ENCODE measurements at places on chromosomes 16 and 17. TPM values are rescaled to one million over a fixed set of nuclear protein-coding genes. Genes with fewer than 3 reads are reported as not detected.

DNA sequence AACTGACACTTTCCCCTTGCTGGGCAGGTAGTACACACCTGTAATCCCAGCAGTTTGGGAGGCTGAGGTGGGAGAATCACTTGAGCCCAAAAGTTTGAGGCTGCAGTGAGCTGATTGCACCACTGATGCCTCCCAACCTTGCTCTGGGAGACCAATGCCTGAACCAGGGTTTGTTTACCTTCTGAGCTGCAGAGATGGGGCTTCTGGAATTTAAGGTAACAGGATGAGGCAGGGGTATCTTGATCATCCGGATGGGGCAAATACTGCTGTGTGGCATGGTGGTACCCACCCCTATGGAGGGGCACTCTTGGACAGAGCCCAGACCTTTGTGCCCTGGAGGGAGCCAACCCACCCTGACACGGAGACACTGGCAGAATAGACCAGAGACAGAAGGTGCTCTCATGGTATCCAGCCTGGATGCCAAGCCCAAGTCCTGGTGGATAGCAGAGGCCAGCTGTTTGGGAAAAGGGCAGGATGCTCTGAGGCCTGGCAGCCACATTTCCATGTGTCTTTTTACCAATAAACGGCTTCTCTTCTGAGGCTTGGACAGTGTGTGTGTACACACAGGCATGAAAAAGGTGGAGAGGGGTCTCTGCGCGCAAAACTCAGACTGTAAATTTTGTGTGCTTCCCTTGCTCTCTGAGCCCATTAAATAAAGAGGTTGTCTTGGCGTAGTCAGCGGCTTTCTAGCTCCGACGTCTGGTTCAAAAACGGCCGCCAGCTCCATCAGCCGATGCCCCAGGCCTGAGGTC lies 4.4 kb downstream of the ZNF48 start:
- H3K27me3 ChIP-seq = peaks cover 17% of the 10 kb centered on the region
- peaks cover 5% of the 10 kb centered on the region for H3K36me3 ChIP-seq
- peaks cover 32% of the 10 kb centered on the region for H3K4me1 ChIP-seq
- peak overlapping the region; percentile 89 for H3K4me3 ChIP-seq
- DNase-seq = no peak

DNA sequence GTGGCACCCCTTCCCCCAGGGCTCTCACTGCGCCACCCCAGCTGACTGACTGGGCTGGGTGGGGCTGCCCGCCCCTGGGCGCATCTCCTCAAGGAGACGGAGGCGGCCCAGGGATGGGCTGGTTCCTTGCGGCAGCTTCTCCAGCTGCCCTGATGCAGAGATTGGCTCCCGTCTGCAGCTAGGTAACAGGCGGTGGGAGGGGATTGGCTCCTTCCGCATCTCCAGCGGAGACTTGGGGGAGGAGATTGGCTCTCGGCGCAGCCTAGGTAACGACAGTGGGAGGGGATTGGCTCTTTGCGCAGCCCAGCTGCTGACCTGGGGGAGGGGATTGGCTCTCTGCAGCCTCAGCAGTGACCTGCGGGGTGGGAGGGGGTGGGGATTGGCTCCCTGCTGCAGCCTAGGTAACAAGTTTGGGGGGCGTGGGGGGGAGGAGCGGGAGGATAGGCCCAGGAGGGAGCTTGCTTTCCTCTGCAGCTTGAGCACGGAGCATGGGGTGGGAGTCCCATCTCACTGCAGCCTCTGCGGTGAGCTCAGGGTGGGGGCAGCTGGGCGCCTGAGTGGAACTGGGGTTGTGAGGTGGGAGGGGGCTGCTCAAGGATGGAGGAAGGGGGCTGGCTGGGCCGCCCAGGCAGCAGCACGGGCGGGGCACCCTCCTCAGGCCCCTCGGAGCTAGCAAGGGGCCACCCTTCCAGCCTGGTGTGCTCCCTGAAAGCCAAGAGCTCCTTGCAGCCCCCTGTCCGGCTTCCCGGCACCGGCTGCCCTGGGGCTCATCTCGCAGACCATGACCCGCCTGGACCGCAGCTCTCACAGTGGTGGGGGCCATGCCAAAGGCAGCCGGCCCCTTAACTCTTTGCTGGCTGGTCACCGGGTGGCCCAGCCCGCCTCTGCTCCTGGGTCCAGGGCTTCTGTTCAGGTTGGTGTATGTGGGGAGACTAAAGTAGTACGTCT lies 6.4 kb downstream of the NFE2L1 start:
- H3K27me3 ChIP-seq = no peaks in the 10 kb centered on the region
- peak overlapping the region; percentile 85 for H3K4me3 ChIP-seq
- peaks cover 73% of the 10 kb centered on the region for H3K4me1 ChIP-seq
- peaks cover 58% of the 10 kb centered on the region for H3K36me3 ChIP-seq

- H3K27me3 ChIP-seq = peaks cover 13% of the 10 kb centered on the region
- no peaks in the 10 kb centered on the region for H3K36me3 ChIP-seq
- peaks cover 6% of the 10 kb centered on the region for H3K4me1 ChIP-seq
Observed at GRCh38 chr16:67979955-67980678, at the start of gene DPEP3. Gene DPEP3 (minus strand): TSS chr16:67980499. CDS start chr16:67980380, 119 bp downstream.

- H3K27me3 ChIP-seq = peaks cover 84% of the 10 kb centered on the region
- H3K27ac ChIP-seq = no peak overlapping the region
- DNase-seq = no peak
- no peak overlapping the region for H3K4me3 ChIP-seq
Observed at GRCh38 chr17:35368081-35368830, 5.2 kb downstream of the SLFN11 start.

DNA sequence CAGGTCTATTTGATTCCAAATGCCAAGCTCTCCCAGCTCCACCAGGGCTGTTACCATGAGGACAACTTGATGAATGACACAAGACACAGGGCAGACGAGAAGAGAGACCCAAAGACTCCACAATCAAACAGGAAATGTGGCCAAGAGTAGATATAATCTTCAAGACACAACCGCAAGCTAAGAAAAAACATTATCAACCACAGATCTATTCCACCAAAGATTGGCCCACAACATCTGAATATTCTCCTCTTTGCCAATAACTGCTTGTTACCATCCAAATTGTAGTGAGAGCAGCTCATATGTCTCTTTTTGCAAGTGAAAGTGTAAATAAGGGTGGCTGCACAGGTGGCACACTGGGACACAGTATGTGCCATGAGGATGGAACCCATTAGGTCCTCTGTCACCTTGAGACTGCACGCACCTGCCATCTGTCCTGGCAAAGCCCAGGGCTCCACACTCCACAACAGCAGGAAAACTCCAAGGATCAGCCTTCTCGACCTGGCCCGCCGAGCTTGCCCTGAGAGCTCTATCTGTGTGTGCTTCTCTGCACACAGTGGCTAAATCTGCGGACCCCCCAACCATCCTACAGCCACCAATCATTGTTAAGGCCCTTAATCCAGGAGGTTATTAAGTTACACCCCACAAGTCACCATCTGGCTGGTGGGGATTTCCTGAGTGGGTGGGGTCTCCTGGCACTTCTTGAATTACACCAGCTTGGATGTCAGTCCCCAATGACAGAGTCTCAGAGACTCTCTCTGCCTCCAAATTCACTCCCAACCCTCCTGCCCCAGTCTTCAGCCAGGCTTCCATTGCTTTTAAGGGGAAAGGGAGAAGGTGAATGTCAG lies 50.5 kb downstream of the DYNLRB2 start:
- no peaks in the 10 kb centered on the region for H3K36me3 ChIP-seq
- H3K4me1 ChIP-seq = no peaks in the 10 kb centered on the region
- no peak overlapping the region for H3K27ac ChIP-seq
- no peak overlapping the region for H3K4me3 ChIP-seq
- DNase-seq = no peak
- H3K27me3 ChIP-seq = no peaks in the 10 kb centered on the region

GRCh38 chr17:30333503-30334360 lies at the start of gene TMIGD1:
Gene TMIGD1 (minus strand): TSS chr17:30334057. CDS start chr17:30332133, 1,924 bp downstream.
- no peak within 1 kb of the TSS for H3K4me3 ChIP-seq
- H3K36me3 ChIP-seq = no peaks in the 10 kb centered on the region
- DNase-seq = no peak
- H3K27me3 ChIP-seq = peaks cover 19% of the 10 kb centered on the region
- no peaks in the 10 kb centered on the region for H3K4me1 ChIP-seq

GRCh38 chr17:82486231-82487094 lies 27.9 kb downstream of the NARF start:
- H3K27me3 ChIP-seq = no peaks in the 10 kb centered on the region
- no peak overlapping the region for H3K27ac ChIP-seq
- DNase-seq = no peak
- H3K4me3 ChIP-seq = no peak overlapping the region

DNA sequence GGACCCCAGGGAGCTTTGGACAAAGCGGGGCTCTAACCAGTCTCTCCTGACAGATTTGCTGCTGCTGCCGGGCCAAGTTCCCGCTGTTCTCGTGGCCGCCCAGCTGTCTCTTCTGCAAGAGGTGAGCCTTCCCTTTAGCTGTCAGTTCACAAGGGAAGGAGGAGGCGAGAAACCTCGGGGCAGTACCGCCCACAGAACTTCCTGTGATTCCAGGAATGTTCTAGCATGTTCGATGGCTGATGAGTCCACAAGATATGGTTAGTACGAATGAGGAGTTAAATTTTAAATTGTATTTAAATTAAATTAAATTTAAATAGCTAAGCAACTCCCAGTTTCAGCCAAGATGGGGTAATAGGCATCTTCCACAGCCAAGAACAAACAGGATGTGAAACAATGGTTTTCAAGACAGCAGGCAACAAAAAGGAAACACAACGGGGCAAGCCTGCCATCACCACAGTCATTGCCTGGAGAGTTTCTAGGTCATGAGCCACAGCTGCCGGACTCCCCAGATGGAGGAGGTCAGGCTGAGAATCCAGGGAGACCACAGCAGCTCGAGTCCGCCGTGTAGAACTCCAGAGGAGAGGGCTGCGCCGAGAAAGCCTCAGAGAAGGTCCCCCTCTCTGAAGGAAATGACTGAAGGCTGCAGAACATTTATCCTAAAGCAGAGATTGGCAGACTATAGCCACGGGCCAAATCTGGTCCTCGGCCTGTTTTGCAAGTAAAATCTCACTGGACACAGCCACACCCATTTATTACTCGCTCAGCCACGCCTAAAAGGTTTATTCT lies 9.5 kb upstream of the TCF25 start:
- peaks cover 19% of the 10 kb centered on the region for H3K36me3 ChIP-seq
- no peak overlapping the region for H3K27ac ChIP-seq
- no peaks in the 10 kb centered on the region for H3K27me3 ChIP-seq
- no peak overlapping the region for H3K4me3 ChIP-seq
- DNase-seq = no peak

GRCh38 chr17:21061971-21062526 lies 19.2 kb upstream of the USP22 start:
- H3K4me1 ChIP-seq = peaks cover 9% of the 10 kb centered on the region
- peak overlapping the region; percentile 60 for H3K27ac ChIP-seq
- DNase-seq = no peak
- no peaks in the 10 kb centered on the region for H3K27me3 ChIP-seq
- no peaks in the 10 kb centered on the region for H3K36me3 ChIP-seq

- H3K36me3 ChIP-seq = peaks cover 13% of the 10 kb centered on the region
- DNase-seq = no peak
- H3K4me1 ChIP-seq = peaks cover 27% of the 10 kb centered on the region
- H3K27me3 ChIP-seq = no peaks in the 10 kb centered on the region
Observed at GRCh38 chr17:66555605-66556004, 253.2 kb downstream of the PRKCA start.

DNA sequence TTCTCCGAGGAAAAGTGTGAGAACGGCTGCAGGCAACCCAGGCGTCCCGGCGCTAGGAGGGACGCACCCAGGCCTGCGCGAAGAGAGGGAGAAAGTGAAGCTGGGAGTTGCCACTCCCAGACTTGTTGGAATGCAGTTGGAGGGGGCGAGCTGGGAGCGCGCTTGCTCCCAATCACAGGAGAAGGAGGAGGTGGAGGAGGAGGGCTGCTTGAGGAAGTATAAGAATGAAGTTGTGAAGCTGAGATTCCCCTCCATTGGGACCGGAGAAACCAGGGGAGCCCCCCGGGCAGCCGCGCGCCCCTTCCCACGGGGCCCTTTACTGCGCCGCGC lies at the start of gene ERBB2:
Gene ERBB2 (plus strand): TSS at position 247 of the 330 bp plus-strand sequence. CDS start 175 bp downstream, outside the sequence.
- peaks cover 3% of the 10 kb centered on the region for H3K36me3 ChIP-seq
- peak within 1 kb of the TSS; percentile 96 for H3K27ac ChIP-seq
- H3K4me3 ChIP-seq = peak within 1 kb of the TSS; percentile 95
- no peaks in the 10 kb centered on the region for H3K27me3 ChIP-seq
- peak; percentile 73 for DNase-seq
- H3K4me1 ChIP-seq = peaks cover 73% of the 10 kb centered on the region

- no peaks in the 10 kb centered on the region for H3K36me3 ChIP-seq
- peaks cover 39% of the 10 kb centered on the region for H3K4me1 ChIP-seq
- H3K4me3 ChIP-seq = no peak overlapping the region
- DNase-seq = no peak
- peaks cover 13% of the 10 kb centered on the region for H3K27me3 ChIP-seq
- no peak overlapping the region for H3K27ac ChIP-seq
Observed at GRCh38 chr17:17742133-17742621, 60.9 kb downstream of the RAI1 start.

GRCh38 chr17:34299027-34299426 lies 13.5 kb downstream of the CCL11 start:
- H3K27ac ChIP-seq = no peak overlapping the region
- H3K36me3 ChIP-seq = no peaks in the 10 kb centered on the region
- no peak for DNase-seq
- peaks cover 15% of the 10 kb centered on the region for H3K27me3 ChIP-seq
- H3K4me1 ChIP-seq = peaks cover 13% of the 10 kb centered on the region
- H3K4me3 ChIP-seq = no peak overlapping the region

DNA sequence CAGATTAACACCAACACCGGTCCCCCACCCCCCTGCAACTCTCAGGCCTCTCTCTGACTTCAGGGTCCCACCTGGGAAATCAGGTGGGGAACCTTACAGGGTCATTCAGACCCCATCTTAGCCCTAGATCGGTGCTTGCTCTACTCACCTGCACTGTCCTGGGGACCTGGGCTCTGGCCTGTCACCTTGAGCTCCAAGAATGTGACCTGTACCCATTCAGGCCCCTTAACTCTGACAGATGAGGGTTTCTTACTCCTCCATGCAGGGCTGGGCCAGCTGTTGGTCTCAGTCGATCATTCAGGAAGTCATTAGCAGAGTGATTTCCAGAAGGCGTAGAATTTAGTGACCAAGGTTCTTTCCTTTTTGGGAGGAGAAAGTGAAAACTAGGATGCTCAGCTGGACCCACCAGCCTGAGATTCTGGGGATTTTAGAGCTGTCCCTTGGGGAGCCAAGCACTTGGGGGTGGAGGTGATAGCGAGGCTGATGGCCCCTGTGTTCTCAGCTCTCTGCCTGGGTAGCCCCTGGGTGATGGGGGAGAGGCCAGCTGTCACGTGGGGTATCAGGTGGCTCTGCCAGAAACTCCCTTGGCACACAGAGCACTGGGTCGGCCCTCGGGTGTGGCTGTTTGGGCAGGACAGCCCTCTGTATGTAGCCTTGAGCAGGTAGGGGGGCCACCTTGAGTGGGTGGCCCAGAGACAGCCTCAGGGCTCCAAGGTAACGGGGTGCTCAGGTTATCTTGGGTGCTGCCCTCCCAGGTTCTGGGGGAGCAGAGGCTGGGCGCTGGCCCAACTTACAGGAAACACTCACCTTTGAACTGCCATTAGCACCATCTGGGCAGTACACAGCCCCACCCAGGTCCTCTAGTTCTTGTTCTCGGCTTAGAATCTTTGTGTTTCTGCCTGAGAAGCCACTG lies 724 bp downstream of the MVP start:
- H3K4me3 ChIP-seq = no peak overlapping the region
- no peaks in the 10 kb centered on the region for H3K27me3 ChIP-seq
- peak overlapping the region; percentile 45 for H3K27ac ChIP-seq
- H3K36me3 ChIP-seq = peaks cover 30% of the 10 kb centered on the region

- DNase-seq = no peak
- H3K27me3 ChIP-seq = no peaks in the 10 kb centered on the region
- no peak overlapping the region for H3K27ac ChIP-seq
- 0 out of 2 replicates have a peak, but pooled peaks cover 3% of the 10 kb centered on the region for H3K4me1 ChIP-seq
- no peaks in the 10 kb centered on the region for H3K36me3 ChIP-seq
Observed at GRCh38 chr16:25501530-25502255, 190.1 kb upstream of the HS3ST4 start.

The AGRP gene
- total RNA-seq = not detected

The SCIMP gene
- not detected for total RNA-seq

The NT5M gene
- 10.8 TPM for total RNA-seq

The PRR35 gene
- 0.72 TPM for total RNA-seq

The ZPBP2 gene
- not detected for total RNA-seq

The FNDC8 gene
- total RNA-seq = not detected

The CCL22 gene
- 0.60 TPM for total RNA-seq

The BCL6B gene
- total RNA-seq = 11.4 TPM

The UTS2R gene
- total RNA-seq = 0.76 TPM

The NOG gene
- 1.1 TPM for total RNA-seq

All from WTC11 (cell line).